Brain (organoid and tissue), 16 donors: ENCODE measurements at places on chromosomes 2 and 18.

DNA sequence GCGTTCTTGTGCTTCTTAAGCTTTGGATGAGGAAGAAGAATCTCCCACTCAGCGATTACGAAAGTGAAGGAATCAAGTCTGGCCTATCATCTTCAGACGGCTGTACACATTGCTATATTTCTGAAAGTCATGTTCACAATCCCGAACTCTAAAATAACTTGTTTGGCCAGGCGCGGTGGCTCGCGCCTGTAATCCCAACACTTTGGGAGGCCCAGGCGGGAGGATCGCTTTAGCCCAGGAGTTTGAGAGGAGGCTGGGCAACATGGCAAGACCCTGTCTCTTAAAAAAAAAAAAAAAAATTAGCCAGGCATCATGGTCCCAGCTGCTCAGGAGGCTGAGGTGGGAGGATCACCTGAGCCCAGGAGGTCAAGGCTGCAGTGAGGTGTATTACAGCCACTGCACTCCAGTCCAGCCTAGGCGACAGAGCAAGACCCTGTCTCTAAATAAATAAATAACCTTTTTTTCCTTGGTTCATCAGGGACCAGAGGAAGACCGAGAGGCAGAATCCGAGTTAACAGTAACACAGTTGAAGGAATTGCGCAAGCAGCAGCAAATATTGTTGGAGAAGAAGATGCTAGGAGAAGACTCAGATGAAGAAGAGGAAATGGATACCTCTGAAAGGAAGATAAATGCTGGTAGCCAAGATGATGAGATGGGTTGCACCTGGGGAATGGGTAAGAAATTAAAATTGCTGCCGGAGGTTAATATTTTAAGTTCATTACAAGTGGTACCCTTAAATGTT is 1.1 kb downstream of the SLC4A1AP start:
- DNase-seq: no peak

- no peak for DNase-seq
These were observed 660.6 kb downstream of the NYAP2 start for GRCh38 chr2:226059961-226060627.

DNA sequence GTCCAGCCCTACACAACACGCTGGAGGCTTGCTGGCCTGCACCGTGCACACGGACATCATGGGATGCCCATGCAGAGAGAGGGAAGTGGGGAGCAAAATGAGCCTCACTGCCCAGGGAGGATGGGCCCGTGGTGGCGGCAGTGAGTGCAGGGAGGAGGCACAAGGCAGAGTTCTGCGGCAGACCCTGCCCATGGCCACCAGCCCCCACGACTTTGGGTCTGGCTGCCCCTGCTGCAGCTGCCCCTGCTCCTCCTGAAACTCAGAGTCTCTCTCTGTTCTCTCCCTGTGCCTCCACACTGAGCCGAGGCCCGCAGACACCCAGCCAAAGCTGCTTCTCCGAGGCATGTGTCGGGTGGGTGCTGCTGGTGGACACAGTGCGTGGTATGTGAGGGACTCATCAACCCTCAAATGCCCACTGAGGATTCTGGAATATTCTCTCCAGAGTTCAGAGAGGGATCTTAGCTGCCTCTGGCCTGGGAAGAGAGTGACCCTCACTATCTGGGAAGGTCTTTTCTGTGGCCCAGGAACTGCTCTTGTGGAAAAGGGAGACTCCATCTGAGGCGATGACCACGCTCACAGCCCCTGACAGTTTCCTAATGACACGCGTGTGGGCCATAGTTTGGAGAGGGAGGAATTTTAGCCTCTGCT is 45.1 kb upstream of the HPCAL1 start:
- no peak for DNase-seq

DNA sequence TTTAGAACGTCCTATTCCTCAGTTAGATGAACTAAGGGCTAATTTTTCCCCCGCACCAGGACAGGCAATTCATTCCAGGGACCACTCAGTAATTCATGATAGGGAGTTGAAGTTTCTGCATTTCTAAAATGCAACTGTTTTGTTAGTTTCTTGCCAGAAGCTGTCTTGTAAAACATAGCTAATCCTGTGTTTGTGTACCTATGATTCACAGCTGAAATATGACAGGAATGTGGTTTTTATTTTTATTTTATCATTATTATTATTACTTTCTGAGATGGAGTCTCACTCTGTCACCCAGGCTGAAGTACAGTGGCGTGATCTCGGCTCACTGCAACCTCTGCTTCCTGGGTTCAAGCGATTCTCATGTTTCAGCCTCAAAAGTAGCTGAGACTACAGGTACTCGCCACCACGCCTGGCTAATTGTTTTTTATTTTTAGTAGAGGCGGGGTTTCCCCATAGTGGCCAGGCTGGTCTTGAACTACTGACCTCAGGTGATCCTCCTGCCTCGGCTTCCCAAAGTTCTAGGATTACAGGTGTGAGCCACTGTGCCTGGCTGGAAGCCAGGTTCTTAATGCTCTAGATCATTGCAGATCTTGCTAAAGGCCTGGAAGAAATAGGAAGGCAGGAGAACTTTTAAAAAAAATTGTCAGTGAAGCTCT is 154.8 kb upstream of the FHL2 start:
- no peak for DNase-seq

GRCh38 chr2:54755641-54756326 is 32.3 kb downstream of the EML6 start:
- no peak for DNase-seq

GRCh38 chr2:120435671-120436459 is 89.9 kb downstream of the INHBB start:
- DNase-seq: no peak

GRCh38 chr2:73494031-73494430 is 108.4 kb downstream of the ALMS1 start:
- no peak for DNase-seq

DNA sequence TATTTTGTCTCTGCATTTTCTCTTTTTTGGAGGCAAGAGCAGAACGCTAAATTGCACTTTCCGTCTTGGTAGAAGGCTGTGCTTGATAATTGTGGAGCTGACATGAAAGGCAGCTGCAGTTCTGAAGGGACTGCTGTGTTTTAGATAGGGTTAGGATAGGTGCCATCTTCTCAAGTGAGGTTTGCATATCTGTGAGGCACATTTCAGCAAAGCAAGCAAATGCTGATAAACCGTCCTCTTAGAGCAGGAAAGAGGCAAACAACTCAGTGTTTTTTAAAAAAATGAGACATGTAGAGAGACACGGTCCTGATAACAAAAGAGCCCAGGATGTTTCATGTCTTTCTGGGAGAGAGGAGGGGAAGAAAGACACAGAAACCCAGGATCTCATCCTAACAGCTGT is 217.7 kb downstream of the SOCS6 start:
- no peak for DNase-seq

DNA sequence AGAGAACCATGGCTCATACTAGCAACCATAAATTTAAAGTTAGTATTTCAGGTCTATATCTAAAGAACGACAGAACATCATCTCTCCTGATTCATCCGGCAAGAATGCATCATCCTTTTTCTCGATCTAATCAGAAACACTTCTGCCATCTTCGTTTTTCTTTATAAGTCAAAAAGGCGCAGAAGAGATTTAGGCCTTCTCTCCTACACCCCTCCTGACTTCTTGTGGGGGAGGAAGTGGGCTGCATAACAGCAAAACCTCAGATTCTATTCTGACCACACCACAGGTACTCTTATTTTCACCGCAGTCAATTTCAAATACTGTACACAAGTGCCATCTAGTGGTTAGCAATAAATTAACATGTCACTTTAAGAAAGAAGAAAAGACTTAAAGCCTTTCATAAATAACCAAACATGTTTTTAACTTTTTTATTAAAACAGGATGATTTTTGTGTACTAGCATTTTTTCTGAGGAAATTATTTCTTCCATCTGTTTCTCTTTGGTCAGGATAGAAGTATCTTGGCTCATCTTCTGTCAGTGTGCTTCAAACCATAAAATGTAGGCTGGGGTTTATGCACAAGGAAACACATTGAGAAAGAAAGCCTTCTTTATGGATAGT is 48.4 kb upstream of the PIK3C3 start:
- peak; percentile 82 for DNase-seq

- no peak for DNase-seq
These were observed 137.9 kb upstream of the VRK2 start for GRCh38 chr2:57908736-57909161.

- no peak for DNase-seq
These were observed 33.2 kb upstream of the SLC40A1 start for GRCh38 chr2:189613650-189614420.

GRCh38 chr18:434410-434809 is 66.1 kb downstream of the COLEC12 start:
- DNase-seq: no peak

- DNase-seq: no peak
These were observed 91.1 kb downstream of the ACTR3 start for GRCh38 chr2:113980946-113981345.

- no peak for DNase-seq
These were observed 106.4 kb upstream of the UGP2 start for GRCh38 chr2:63735263-63735662.

DNA sequence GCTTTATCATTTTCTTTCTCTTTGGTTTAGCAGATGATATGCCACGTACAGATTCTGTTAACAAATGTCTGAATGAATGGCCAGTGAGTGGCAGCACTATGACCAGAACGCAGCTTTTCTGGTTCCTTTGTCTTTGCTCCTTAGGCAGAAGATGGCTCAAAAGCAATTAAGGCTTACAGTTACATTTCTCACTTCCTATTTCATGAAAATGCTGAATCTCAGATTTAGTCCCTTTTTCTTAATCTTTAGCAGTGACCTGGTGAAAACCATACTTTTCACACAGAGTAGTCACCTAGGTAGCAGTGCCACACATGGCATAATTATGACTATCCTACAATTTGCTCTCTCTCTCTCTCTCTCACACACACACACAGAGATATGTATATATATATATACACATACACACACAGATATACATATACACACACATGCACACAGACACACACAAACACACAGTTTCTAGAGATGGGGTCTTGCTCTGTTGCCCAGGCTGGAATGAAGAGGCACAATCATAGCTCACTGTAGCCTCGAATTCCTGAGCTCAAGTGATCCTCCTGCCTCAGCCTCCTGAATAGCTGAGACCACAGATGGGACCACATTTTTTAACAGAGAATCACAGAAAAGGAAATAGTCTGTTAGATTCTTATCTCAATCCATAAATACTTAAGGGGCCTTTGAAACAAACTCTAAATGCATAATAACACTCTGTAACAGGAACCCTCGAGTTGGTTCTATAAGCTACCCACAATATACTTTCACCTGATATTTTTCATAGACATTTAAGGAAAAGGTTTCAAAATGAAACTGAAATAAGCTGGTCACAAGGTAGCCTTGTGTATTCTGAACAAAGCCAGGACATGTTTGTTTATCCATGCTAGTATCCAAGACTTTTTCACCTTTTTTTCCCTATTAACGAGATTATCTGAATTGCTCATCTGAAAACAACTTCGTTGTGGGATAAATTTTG is 11.6 kb downstream of the PDE6D start:
- no peak for DNase-seq

DNA sequence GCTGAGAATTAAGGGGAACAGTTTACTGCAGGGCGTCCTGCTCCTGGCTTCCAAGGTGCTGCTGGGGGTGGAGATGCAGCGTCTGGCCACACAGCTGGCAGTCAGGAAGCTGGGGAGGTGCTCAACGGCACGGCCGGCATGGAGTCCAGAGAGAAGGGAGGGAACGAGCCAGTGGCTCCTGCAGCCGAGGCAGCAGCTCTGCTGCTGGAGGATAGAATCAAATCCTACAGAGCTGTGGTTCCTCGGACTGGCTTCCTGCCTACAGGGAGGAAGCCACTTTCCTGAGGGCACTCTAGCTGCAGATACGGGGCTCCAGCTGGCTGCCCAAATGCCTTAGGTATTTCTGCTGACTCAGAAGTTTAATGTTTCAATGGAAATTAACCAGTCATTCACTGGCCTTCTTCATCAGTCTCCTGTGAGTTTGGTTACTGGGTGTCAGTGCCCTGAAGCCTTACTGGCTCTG is 266.3 kb downstream of the TWIST2 start:
- no peak for DNase-seq

GRCh38 chr2:52919673-52920072 is 847.9 kb upstream of the CHAC2 start:
- no peak for DNase-seq

DNA sequence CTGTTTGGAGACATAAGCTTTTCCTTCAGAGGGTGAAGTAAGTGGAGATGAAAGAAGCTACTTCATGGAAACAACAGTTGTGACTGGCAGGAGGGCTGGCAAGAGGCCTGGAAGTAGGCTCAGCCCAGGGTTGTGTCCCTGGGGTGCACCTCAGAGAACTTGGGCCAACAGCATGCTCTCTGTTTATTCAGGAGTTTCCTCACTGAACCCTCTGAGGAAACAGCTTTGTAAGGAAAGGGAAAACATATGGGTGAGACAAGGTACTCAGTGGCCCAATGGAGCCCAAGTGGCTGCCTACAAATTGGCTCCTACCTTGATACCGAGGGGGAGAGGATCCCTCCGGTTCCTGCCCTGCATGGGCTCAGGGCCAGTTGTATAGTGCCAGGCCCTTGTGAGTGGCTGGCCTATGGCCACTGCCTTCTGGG is 115.5 kb upstream of the ITGA6 start:
- no peak for DNase-seq

DNA sequence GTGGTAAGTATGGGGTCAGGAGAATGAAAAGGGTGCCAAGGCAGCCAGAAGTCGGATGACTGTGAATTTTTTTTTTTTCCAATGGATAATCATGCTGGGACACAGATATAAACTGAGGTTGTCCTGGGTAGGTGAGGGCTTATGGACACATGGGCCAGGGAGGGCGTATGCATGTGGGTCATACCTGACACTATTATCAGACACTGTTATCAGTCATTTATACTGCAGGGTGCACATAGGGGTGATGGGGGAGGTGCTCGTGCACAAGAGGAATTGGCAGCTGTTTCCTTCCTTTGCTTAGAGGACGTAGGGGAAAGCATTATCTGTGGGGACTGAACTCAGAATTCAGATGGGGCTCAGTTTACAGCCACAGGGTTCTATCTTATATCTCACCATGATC is 10.1 kb downstream of the CTIF start:
- DNase-seq: no peak

DNA sequence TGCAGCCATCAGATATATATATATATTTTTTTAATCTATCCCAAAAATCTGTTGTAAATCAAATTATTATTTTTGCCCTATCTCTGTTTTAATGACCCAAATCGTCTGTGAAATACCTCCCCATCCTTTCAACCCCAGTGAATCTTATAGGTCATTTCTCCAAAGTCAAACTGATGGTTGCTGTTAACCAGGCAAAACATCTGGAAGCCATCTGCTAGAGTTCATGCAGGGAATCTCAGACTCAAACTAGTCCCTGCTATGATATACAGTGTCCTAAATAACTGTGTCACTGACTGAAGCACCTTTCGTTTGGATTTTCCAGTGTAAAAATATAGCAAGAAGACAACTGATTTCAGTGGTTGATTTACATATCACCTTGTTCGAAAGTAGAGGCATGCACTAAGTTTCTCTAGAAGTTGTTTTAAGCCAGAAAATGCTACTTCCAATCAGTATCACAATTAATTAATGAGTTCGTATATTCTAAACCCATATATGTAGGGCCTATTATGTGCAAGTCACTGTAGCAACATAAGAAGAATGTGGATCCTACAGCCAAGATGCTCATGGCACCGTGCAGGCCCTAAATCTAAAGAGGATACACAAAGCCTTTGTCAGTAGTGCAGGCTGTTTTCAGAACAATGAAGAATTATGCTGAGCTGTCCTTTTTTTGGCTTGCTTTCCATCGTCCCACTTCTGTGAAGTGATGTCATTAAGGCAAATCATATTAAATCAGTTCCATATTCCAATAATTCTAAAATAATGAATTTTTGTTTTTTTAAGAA is 566.0 kb downstream of the STK39 start:
- no peak for DNase-seq

GRCh38 chr2:74921236-74921736 is 37.2 kb upstream of the POLE4 start:
- DNase-seq: no peak

- no peak for DNase-seq
These were observed 184.1 kb downstream of the PTGR3 start for GRCh38 chr18:75024871-75025270.
